ENCODE measurements at places on chromosomes 11 and 22.

GRCh38 chr11:86637988-86638387 is 34.4 kb downstream of the ME3 start:
- no peak for DNase-seq

DNA sequence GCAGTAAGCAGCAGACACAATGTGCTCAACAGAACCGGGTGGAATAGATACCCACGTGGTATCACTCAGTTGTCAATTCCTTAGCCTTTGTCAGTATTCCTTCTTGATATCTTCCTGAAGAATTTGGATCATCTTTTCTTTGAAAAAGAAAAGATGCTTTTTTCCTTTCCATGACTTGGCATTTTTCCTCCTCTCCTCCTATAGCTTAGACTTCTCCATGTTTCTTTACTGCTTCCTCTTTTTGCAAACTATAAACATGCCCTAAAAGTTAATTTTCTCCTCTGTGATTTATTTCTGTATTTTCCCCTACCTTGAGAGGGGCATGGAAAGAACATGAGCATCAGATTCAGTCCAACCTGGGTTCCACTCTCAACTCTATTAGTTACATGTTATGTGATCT is 11.7 kb downstream of the CBLIF start:
- DNase-seq = no peak

GRCh38 chr11:17933708-17934107 is 79.1 kb downstream of the SERGEF start:
- no peak for DNase-seq

- DNase-seq = no peak
Measured at GRCh38 chr22:44260216-44261035, 52.3 kb downstream of the SHISAL1 start.

GRCh38 chr22:31083377-31083768 is 2.3 kb downstream of the SMTN start:
- DNase-seq = no peak

DNA sequence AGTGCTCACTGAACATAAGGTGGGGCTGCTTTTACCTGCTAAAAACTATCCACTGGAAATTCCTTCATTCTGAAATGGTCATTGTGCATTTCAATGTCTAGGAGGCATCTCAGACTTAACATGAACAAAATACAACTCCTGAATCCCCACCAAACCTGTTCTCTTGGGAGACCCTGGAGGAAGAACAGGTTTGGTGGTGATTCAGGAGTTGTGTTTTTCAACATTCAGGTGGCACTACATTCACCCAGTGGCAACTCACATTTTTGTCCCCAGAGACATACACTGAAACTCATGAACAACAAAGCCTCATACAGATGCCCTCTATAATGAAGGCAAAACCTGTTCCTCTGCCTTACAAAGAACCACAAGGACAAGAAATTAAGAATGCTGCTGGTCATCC is 64.3 kb upstream of the CYP2D6 start:
- no peak for DNase-seq
